ENCODE measurements at places on chromosomes 5 and 9.

GRCh38 chr9:89305868-89306267 is 5.1 kb upstream of the CKS2 start:
- no peak for DNase-seq

- DNase-seq, result peak; percentile 88
These were observed 2.3 kb downstream of the P4HA2 start for GRCh38 chr5:132225165-132226032.

- DNase-seq, result no peak
These were observed 4.9 kb downstream of the GTF3C5 start for GRCh38 chr9:133035669-133036068.

GRCh38 chr5:171688696-171689495 is 96.7 kb upstream of the SMIM23 start:
- DNase-seq, result peak; percentile 23

Data from NCI-H69 (cell line).